GM03348 (cell line): ENCODE measurements at places on chromosomes 5 and 9.

- no peak for DNase-seq
Measured at GRCh38 chr5:180313677-180314505, 22.0 kb upstream of the MAPK9 start.

- DNase-seq = no peak
Measured at GRCh38 chr5:53355316-53355715, 125.1 kb upstream of the FST start.

- no peak for DNase-seq
Measured at GRCh38 chr5:37723162-37723961, 116.5 kb downstream of the GDNF start.

DNA sequence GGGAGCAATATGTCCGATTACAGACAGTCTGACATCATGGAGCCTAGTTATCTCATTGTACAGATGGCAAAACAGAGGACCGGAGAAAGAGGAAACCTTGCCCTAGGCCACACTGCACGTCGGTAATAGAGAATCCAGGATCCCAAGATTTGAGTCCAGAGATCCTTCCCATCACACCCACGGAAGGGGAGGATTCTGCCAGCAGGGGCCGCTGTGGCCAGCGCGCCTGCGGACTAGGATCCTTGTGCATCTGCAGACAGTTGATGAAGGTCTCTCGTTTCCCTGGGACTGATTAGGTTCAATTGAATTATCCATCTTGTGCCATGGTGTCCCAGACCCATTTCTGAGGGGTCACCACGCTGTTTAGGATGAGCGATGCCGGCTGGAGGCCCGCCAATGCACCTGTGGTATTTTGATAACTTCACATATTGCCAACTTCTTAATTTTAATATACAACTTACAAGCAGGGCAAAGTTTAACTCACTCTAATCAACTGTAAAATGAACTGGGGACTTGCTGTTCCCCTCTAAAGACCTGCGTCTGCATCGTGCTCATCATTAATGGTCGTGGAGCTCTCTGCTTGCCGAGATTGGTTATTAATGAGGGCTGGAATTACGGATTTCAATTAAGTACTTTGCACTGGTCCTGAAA, 592.7 kb upstream of the BRINP1 start:
- DNase-seq = no peak

DNA sequence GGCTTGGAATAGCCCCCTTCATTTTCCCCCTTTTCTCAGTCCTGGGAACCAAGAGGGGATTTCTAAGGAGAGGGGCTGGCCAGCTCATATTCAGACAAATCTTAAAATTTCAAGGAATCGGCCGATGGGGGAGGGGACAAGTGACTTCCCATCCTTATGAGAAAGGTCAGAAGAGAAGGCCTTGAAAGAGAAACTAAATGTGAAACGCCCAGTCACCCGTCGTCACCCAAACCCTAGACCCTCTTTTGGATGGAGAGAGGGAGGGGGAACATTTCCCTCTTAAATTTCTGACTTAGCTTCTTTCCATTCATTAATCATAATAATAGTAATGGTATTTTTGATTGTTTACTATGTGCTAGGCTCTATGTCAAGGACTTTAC, 850 bp upstream of the CCL19 start:
- DNase-seq = no peak

DNA sequence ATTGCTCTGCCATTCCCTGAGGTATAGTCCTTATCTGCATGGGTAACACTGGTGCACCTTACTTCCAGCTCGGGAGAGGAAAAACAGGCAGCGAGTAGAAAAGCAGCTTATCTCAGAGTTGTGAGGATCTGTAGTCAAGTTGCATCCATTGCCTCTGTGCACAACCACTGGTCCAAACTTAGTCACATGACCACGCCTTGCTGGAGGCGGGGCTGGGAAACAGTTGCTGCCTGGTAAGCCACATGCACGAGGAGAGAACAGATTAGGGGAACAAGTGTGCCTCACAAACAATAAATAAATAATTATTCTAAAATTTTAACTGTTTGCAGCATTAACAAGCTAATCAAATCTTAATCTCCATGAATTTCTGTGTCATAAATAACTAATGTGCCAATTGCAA, 18.6 kb downstream of the ZNF622 start:
- no peak for DNase-seq

- DNase-seq = no peak
Measured at GRCh38 chr9:137304383-137305059, 2.5 kb upstream of the NRARP start.

DNA sequence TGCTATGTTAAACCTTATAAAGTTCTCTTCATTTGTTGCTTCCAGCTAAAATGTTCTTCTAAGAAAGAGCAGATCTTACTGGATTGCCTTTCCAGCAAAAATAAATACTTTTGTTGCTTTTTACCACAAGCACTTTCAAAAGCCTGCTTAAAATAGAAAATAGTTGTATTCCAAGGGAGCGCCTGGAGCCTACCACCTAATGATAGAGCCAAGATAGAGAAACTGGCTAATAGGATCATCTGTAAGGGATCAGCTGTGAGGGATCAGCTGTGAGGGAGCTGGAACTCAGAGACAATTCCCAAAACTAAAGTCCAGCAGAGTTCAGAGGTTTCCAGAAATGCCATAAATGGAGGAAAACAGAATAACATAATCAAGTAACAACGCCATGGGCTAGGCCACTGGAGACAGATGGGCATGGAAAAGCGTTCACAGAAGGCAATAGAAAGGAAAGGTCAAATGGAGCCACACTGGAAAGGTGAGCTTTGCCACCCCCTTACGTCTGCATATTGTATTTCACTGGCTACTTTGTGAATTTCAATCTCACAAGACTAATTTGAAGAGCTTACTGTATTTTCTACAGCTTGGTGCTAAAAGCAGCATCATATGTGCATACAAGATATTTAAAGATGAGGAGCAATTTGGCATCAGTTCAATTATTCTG, 140.6 kb upstream of the TLE4 start:
- DNase-seq = no peak

DNA sequence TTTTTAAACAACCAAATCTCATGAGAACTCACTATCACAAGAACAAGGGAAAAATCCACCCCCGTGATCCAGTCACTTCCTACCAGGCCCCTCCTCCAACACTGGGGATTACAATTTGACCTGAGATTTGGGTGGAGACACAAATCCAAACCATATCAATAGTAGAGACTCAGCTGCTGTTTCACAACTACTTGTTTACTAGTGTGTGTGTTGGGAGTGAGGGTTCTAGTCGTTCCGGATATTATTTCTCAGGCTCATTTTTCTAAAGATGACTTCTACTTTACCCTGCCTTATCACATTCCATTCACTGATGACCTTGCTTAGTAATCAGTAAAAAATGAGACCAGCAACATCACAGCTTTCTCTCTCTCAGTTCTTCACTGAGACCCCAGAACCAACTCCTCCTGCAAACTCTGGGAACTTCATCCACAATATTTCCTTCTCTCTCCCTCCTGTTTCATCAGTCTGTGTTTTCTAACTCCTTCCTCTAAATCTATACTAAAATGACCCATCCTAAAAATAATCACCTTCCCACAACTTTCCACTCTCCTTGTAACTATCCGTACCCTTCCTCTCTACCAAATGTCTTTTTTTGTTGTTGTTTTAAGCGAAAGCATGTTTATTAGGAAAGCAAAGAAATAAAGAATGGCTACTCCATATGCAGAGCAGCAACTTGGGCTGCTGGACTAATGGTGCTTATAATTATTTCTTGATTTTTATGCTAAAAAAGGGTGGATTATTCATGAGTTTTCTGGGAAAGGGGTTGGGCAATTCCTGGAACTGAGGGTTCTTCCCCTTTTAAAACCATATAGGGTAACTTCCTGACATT, 121.5 kb upstream of the SPRY4 start:
- DNase-seq = peak; percentile 51

DNA sequence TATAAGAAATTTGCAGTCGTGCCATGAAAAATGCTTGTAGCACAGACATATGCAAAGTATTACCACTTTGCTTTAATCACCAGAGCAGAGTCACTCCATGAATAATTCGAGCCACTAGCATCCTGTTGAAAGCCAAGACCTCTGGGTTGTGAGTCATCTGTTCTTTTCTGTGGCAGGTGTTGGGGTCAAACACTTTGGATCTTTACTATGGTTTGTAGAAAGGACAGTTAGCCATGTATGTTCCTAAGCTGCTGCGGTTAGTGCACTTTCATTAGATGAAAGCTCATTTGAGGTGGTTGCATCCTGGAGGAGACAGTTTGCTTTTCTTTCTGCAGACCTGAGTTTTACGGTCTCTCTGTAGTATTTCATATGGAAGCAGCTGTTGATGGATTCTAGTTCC, 223.7 kb downstream of the DMRT2 start:
- DNase-seq = no peak

DNA sequence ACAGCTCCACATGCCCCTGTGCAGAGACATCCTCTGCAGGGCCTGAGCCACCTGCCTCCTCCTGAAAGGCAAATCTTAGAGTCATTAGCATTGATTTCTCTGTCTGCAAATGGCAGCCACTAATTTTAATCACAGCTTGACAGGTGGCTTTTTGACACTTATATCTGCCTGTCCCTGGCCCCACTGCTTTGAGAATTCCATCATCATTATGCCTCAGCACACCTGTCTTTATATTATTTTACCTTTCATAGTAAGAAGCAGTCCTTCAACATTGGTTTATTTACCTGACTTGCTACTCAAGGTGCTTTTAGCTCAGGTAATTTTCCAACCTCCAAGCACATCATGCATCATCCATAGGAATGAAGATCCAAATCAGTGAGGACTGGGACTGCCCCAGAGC, 451.3 kb downstream of the MTRR start:
- DNase-seq = no peak

- DNase-seq = no peak
Measured at GRCh38 chr5:151270599-151270998, 17.6 kb downstream of the GM2A start.

DNA sequence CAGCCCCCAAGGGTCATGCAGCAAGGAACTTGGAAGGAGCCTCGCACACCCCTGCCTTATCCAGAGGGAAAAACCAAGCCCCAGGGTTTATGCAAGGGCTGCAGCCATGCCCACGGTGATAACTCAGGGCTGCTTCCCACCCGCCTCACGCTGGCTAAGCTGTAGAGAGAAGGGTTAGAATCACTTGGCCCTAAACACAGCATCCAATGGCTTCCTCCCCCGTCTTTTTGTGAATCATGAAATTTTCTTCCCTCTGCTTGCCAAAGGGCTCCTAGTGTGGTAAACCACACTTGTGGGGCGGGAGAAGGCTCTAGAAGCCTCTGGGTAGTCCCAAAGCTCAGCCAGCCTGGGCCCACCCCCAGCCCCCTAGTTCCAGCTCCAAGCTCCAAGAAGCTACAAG, 55.9 kb upstream of the ORM1 start:
- DNase-seq = peak; percentile 79

- no peak for DNase-seq
Measured at GRCh38 chr5:14059810-14060209, 83.3 kb upstream of the TRIO start.

- no peak for DNase-seq
Measured at GRCh38 chr5:10498350-10498749, 56.7 kb downstream of the ROPN1L start.

DNA sequence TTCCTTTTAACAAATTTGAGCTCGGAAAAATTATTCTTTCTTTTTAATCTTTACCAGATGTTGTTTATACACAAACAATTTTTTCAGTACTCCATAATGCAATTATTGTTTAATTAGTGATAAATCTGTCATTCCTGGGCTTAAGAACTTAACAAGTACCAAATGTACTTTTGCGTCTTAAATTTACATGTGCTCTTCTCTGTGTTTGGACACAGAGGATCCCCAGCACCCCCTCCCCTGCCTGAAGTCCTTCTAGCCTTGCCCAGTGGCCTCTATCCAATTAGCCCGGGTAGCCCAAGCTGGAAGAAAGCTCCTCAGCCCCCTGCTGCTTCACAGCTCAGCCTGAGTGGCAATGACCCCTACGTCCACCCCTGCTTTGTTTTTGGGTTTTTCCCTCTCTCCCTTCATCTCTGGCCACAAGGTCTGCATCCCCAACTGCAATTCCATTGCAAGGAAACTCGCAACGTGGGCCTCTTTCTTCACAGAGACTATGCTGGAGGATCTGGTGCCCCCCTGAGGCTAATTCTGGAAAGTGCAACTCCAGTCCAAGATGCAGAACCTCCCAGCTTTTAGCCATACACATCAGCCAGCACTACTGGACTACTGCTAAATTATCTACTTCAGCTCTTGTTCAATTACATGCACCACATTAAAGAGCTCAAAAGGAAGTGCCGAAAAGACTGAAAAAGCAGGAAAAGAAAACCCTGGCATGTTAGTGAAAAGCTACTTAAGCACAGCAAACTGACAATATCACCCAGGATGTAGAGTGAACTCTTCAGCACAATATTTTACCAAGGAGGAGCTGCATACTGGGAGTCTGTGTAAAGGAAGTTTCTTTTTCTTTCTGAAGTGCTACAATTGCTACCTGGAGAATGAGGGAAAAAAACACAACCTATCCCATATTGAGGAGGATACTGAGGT, 186.2 kb downstream of the FANCC start:
- peak; percentile 88 for DNase-seq

DNA sequence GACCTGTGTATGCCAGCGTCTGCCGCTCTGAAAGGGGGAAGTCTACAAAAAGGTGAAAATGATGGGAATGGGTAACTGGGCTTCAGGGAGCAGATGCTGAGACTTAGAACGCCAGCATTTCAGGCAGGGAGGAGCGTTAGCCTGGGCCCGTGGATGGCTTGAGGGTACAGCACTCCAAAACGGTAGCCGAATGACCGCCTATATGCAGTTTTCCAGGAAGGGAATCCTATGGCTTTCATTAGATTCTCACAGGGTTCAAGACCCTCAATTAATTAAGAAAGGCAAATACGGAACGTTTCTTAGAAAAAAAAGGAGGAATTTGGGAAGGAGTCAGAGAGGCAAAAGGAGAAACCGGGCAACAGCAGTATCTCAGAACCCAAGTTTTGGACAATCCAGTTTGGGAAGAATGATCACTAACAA, 639 bp downstream of the AMACR start:
- DNase-seq = peak; percentile 51

DNA sequence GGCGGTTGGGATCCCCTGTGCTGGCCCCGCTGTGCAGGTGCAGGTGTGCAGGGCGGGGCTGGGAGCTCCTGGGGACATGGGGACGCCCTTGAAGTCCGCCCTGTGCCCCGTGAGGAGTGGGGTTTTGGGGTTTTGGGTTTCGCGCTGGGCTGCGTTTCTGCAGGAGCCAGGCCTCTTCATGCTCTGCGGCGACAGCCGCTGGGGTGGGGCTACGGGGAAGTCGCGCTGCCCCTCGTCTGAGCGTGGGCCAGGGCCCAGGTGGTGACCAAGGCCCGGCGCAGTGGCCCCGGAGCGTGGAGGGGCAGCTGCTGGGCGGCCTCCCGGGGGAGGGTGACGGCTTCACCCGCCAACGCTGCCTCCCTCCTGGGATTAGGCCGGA, 47.8 kb upstream of the IRX4 start:
- no peak for DNase-seq

GRCh38 chr5:180898621-180899246, at the start of gene BTNL8:
BTNL8 (plus strand) TSS chr5:180899159; CDS start chr5:180899311, 152 bp downstream.
- no peak for DNase-seq

GRCh38 chr5:105956456-105957196, 1714.1 kb downstream of the EFNA5 start:
- no peak for DNase-seq

GRCh38 chr9:99433555-99433954, 211.5 kb downstream of the SEC61B start:
- peak; percentile 76 for DNase-seq

- peak; percentile 21 for DNase-seq
Measured at GRCh38 chr5:148697180-148697808, 43.0 kb upstream of the HTR4 start.

- peak; percentile 38 for DNase-seq
Measured at GRCh38 chr5:54148067-54148845, 162.1 kb downstream of the ARL15 start.

GRCh38 chr5:103808464-103809106, 246.0 kb upstream of the NUDT12 start:
- peak; percentile 75 for DNase-seq

GRCh38 chr5:103258957-103259704, 568 bp downstream of the MACIR start:
- peak; percentile 48 for DNase-seq
